DMS53 (cell line): ENCODE measurements at places on chromosomes 1 and 21.

GRCh38 chr1:107004421-107004820 lies 52.1 kb upstream of the PRMT6 start:
- DNase-seq: no peak

- no peak for DNase-seq
These were observed 178.8 kb downstream of the SYT2 start for GRCh38 chr1:202531472-202531811.

GRCh38 chr1:228778026-228778425 lies 42.7 kb downstream of the RHOU start:
- no peak for DNase-seq

DNA sequence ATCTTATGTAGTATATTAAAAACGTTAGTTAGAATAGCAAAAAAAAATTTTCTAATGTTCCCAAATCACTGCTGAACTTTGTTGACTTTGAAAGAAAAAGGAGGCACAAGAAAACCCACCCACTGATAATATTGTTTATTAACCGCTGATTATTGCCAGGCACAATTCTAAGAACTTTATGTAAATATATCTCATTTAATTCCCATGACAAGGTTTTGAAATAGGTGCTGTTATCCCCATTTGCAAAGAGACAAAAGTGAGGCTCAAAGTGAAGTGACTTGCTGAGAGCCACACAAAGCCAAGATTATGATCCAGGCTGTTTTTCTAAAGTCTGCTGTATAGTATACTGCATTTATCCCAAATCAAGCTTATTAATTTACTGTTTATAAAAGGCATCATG lies 56.4 kb downstream of the SASS6 start:
- DNase-seq: no peak
